ENCODE measurements at places on chromosomes 3 and 15.

- DNase-seq, result no peak
Measured at GRCh38 chr3:192675958-192676649, 51.2 kb downstream of the FGF12 start.

DNA sequence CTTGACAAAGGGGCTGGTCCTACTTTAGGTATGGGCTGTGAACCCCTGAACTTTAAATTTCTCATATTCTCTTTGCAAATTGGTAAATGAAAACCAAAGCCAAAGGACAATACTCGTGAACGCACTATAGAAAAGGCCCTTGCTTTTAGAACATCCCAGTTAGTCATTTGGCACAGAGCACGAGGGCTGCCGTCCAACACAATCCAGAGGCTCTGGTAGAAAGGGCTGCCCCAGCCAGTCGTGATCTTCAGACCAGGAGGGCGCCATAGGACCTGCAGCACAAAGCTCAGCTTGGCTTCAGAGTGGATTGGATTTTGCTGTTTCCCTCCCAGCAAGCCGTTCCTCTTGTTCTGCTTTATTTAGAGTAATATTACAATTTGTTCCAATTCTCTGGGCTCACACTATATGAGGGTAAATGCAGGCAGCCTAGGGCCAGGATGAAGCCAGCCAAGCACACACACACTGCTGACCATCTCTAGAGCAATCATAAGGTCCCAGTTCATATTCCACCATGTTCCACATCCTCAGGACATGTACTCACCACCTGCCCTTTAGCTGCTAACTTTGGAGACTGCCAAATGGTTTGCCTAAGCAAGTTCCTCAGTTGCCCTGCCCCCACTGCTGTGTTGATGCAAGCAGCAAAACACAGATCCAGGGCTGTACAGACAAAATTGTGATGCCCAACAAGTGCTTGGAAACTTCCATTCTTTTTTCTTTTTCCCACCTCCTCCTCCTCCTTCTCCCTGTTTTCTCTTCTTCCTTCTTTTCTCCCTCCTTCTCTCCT is 6.0 kb upstream of the BFSP2 start:
- no peak for DNase-seq

DNA sequence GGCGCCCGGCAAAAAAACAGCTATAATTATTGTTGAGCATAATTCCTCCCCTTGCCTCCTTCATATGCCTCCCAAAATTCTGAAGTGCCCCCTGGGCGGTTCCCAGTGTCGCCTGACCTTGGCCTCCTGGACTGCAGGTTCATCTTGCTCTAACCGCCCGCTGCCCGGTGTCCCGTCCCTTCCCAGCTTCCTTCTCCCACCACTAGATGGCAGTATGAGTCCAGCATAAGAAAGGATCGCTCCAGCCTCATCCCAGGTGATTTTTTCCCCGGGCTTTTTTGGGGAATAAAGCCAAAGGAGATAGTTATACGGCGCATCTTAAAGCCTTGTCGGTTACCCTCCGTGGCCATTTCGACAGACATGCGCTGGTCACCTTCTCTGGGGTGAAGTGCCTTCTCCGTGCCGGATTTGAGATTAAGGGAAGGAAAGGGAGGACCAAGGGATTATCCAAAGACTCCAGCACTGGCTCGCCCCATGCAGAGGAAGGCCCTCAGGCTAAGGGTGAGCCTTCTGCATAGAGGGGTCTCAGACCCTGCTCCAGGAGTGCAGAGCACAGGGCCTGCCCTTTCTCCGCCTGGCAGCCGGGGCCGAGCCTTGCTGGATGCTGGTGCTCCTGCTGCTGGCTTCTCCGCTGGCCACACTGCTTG is 45.8 kb upstream of the TRA2B start:
- DNase-seq, result peak; percentile 71

DNA sequence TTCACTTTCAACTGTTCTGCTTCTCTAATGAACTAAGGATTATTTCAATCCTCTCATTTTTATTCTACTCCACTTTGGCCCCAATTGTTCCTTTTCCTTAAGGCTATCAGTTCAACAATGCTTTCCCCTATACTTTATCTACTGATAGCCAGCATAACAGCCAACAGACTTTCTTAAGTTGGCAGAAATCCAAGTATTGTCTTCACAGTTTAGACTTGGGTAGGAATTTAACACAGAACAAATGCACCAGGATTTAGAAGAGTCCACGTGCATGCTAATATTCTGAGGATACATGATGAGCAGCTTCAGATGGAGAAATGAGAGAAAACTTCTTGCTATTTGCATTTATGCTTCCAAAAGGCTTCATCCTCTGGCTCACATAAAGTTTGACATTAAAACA is 54.8 kb downstream of the FBN1 start:
- DNase-seq, result no peak

DNA sequence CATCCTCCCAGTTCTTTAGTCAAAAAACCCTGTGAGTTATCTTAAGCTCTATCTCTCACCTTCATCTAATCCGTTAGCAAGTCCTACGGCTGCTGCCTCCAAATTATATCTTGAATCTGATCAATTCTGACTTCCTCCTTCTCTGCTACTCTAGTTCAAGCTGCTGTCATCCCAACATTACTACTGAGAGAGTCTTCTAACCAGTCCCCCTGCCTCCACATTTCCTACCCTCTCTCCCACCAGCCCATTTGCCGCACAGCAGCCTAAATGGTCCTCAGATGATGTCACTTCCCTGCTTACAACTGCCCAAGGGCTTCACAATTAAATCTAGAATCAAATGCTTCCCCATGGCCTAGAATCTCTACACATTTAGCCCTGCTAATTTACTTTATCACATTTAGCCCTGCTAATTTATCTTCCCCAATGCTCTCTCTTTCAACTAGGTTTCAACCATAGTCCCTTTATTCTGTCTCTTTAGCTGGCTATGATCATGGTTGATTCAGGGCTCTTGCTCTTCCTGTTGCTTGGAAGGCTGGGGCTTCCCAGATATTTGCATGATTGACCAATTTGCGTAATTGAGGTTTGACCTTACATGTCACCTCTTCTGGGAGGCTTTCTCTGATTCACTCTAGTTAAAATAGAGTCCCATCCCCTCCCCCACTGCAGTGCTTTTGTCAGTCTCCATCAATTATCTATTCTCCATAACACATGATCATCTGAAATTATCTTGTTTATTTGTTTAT is 11.0 kb upstream of the ARL14 start:
- DNase-seq, result peak; percentile 95

DNA sequence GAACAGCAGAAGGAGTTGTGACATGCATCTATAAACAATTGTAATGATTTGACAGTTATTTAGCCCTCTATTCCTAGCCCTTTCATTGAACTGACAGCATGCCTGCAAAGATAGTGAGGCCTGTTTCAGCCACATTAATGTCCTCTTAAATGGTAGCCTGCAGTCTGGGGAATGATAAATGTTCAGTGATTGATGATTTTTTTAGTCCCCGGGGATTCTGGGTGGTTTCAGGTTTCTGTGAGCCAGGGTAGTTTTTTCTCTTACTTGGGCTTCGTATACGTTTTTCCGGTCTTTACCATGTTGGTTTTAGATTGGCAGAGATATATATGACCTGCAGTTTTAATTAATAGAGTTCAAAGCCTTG is 172.0 kb downstream of the TCF12 start:
- DNase-seq, result no peak

DNA sequence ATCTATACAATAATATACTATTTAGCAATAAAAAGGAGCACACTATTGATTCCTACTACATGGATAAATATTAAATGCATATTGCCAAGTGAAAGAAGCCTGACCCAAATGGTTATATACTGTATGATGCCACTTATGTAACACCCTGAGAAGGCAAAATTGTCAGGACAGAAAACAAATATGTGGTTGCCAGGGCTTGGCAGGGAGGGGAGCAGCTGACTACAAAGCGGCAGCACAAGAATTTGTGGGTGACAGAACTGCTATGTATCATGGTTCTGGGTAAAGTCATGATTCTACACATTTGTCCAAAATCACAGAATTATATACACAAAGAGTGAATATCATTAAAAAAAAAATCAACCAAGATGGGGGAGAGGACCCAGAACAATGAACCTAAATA is 22.5 kb downstream of the TBC1D2B start:
- DNase-seq, result no peak

GRCh38 chr15:64355348-64355943 is 527 bp downstream of the CSNK1G1 start:
- peak; percentile 33 for DNase-seq

- DNase-seq, result no peak
Measured at GRCh38 chr3:182244222-182244971, 532.7 kb downstream of the SOX2 start.

GRCh38 chr3:134817297-134817696 is 22.2 kb downstream of the EPHB1 start:
- DNase-seq, result no peak

DNA sequence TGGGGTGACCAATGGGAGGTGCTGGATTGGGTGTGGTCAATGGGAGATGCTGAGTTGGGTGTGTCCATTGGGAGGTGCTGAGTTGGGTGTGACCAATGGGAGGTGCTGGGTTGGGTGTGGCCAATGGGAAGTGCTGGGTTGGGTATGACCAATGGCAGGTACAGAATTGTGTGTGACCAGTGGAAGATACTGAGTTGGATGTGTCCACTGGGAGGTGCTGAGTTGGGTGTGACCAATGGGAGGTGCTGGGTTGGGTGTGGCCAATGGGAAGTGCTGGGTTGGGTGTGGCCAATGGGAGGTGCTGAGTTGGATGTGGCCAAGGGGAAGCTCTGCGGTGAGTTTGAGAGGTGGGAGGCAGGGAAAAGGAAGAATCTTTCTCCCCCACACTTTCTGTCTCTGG is 250.0 kb upstream of the PROK2 start:
- no peak for DNase-seq

GRCh38 chr3:162489853-162490252 is 993.2 kb downstream of the OTOL1 start:
- no peak for DNase-seq

DNA sequence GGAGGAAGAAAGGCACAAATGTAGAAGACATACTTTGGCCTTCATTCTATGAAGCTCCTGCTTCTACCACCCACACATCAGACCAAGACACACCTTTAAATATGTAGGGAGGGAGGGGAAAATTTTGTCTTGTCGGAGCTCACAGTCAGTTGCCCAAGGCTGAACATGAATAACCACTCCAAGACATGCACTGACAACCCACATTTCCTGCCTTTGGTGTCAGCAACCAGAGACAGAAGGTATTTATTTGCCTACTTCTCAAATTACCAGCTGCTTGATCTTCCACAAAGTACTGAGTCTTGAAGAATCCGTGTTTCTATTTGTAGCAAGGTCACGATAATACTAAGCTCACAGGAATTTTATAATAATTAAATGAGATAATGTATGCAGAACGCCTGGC is 169.7 kb downstream of the KCNMB2 start:
- DNase-seq, result peak; percentile 48

GRCh38 chr15:52379395-52380106 is 83.9 kb upstream of the MYO5C start:
- no peak for DNase-seq

GRCh38 chr3:10968401-10968800 is 24.1 kb upstream of the SLC6A1 start:
- no peak for DNase-seq

Measured in EL (cell line).